ENCODE measurements at places on chromosomes 12 and 14.

DNA sequence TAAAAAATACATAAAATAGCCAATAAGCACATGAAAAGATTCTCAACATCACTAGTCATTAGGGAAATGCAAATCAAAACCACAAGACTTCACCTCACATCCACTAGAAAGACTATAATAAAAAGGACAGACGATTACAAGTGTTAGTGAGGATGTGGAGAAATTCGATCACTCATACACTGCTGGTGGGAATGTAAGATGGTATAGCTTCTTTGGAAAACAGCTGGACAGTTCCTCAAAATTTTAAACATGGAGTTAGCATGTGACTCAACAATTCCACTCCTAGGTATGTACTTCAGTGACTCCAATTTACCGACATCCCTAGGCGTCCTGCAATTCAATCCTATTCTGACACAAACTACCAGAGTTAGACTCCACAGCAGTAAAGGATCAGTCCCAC is 13.7 kb downstream of the TRIM9 start:
- DNase-seq = no peak

DNA sequence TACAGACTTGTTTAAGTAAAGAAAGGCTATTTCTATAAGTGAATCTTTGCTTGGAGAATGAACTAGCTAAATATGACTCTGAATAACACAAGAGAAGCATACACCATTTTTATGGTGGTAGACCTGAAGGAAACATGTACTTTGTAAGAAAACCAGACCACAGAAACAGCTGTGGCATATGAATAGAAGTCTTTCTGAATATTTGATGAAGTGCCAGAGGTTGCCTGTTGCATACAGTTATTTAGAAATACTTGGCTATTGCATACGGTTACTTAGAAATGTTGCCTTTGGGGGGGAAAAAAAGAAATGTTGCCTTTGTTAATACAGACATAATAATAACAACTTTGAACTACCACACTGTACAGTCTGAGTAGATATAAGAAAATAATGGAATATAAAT is 16.8 kb upstream of the LEMD3 start:
- no peak for DNase-seq

GRCh38 chr12:52614381-52615207 is 3.8 kb downstream of the KRT73 start:
- no peak for DNase-seq

GRCh38 chr14:105085766-105086165 is 20.5 kb upstream of the GPR132 start:
- no peak for DNase-seq

- DNase-seq = no peak
These were observed 168.7 kb downstream of the TTC7B start for GRCh38 chr14:90647473-90648005.

- no peak for DNase-seq
These were observed 123.6 kb downstream of the FOXN3 start for GRCh38 chr14:89293314-89293916.

- DNase-seq = no peak
These were observed 250.2 kb upstream of the GRIP1 start for GRCh38 chr12:66929121-66929520.

DNA sequence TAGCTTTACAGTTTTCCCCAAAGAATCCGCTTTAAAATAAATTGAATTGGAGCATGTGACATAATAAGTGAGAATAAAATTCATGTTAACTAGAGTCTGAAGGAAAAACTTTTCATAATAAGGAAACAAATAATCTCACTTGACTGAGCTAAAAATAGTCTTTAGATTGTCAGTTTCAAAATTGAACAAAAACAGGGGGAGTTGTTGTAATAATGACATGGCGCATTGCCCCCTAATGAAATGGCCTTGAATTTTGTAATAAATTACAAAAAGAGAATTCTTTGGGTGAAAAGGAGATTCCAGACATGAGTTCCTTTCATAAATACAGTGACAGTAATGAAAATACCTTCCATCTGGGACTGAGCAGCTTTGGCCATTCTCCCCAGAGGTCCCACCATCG is 178.6 kb downstream of the EFCAB11 start:
- DNase-seq = no peak

DNA sequence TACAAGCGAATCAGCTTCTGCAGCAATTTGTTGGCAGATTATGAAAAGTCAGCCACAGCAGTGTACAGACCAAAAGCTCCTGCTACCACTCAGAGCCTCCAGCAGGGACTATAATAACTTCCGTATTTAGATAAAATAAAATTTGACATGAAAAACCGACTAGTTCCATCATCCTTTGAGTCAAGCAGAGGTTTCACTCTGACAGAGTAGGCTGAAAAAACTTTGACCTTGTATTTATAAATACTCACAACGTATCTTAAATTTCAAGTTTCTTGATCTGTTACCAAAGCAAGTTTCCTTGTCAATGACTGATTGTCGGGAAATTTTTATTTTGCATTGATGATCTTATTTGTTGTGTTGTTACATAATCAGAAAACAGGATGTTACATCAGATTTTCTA is 283.4 kb downstream of the DAD1 start:
- no peak for DNase-seq

DNA sequence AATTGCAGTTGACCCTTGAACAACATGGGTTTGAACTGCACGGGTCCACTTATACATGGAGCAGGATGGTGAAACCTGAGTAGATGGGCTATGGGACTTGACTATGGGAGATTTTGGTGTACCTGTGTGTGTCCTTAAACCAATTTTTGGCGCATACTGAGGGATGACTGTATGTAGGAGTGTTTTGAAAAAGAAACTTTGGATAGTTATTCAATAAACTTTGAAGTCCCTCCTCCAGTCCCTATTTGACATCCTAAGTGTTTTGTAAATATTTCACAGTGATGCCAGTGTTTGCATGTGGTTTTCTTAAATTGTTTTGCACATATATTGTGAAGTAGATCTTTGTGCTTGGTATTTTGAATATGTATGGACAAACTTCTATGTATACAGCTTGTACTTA is 12.4 kb downstream of the KTN1 start:
- DNase-seq = no peak

DNA sequence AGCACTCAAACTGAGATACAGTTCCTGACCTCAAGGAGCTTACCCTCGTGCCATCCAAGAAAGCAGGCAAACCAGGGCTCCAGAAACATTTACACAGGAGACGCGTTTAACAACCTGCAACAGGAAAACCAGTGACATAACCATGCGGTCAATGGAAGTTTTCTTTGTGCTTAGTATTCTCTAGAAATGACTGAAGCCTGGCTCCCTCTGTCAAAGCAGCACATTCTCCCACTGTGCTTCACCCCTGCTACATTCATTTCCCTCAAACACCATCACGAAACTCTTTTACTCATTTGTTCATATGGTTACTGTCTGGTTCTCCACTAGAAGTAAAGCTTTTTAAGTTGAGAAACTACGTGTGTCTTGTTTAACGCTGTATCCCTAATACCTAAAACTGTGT is 161.3 kb upstream of the CCND2 start:
- DNase-seq = no peak

GRCh38 chr14:87102811-87103378 is 890.1 kb downstream of the GALC start:
- DNase-seq = no peak

DNA sequence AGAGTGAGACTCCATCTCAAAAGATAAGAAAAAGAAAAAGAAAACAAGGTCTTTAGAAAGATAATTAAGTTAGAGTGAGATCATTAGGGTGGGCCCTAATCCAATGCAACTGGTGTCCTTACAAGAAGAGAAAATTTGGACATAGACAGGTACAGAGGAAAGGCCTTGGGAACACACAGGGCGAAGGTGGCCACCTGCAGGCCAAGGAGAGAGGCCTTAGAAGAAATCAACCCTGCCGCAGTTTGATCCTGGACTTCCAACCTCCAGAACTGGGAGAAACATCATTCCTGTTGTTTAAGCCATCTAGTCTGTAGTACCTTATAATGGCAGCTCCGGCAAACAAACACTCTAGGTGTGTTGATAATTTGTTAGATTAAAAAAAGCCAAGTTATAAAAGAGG is 491.9 kb downstream of the MED13L start:
- DNase-seq = no peak

DNA sequence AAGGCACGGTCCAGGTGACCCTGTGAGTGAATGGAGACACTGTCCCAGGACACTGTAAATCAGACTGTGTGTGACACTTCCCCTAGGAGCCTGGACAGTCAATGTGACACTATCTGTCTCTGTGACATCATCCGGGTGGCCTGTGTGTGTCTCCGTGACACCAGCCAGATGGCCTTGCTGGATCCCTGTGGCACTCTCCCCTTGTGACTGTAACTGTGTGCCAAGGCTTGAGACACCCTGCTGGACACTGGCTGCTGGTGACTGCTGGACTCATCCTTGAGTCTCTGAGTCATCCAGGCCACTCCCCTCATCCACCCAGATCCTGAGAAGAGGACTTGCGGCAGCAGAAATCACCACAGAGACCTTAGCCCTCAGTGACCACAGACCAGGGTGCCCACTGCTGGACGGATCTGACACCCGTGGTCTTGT is 51.6 kb downstream of the MVK start:
- DNase-seq = no peak

DNA sequence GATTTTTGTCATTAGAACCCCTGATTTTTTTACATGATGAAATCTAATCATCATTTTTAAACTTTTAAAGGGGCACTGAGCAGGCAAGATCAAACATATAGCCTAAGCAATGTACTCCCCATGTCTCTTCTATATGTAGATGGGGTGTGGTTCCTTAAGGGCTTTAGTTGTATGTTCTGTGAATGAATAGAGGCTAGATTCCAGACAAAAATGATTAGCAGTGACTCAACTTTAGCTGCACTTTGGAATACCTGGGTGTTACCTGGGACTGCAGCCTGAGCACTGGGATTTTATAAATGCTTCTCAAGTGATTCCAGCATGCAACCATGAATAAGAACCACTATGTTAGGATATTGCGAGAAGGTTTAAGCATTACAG is 256.7 kb upstream of the PLEKHG7 start:
- DNase-seq = no peak

DNA sequence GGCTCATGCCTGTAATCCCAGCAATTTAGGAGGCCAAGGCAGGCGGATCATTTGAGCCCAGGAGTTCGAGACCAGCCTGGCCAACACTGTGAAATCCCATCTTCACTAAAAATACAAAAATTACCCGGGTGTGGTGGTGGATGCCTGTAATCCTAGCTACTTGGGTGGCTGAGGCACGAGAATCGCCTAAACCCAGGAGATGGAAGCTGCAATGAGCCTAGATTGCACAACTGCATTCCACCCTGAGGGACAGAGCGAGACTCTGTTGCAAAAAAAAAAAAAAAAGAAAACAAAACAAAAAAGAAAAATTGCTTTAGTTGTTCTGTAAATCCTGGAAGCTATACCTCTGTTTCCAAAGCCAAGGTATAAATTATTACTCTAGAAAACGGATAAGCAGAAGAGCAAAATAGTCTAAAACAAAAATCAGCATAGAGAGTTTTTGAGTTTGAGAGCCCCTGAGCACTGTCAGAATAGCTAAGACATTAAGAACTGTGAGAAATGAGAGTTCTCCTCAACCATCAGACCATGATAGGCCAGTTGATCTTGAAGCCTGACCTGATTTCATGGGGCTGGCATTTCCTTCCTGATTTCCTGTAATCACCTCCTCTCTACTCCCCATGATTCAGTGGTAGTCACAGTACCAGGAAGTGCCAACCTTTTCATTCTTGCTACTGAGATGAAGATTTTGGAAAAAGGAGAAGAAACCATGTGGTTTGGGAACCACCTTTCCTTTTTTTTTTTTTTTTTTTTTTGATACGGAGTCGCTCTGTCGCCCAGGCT is 31.7 kb downstream of the ATP2A2 start:
- no peak for DNase-seq

DNA sequence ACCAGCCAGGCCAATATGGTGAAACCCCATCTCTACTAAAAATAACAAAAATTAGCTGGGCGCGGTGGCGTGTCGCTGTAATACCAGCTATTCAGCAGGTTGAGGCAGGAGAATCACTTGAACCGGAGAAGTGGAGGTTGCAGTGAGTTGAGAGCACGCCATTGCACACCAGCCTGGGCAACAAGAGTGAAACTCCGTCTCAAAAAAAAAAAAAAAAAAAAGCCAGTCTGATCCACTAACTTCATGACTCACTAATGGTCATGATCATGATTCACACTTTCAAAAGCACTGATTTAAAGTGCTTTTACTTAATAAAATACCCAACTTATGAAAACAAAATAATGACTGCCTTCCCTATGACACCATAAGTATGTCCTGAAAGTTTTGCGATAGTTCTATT is 38.4 kb upstream of the CPM start:
- DNase-seq = no peak

- DNase-seq = no peak
These were observed at the start of gene C14orf39 for GRCh38 chr14:60485598-60486251. C14orf39 (minus strand) TSS chr14:60486063; CDS start chr14:60485078, 985 bp downstream.

GRCh38 chr14:51750542-51750941 is 98.8 kb downstream of the FRMD6 start:
- no peak for DNase-seq

GRCh38 chr14:68977718-68978171 is 1.4 kb downstream of the ACTN1 start:
- DNase-seq = peak; percentile 12

GRCh38 chr12:132056320-132056719 is 87.8 kb downstream of the DDX51 start:
- no peak for DNase-seq

DNA sequence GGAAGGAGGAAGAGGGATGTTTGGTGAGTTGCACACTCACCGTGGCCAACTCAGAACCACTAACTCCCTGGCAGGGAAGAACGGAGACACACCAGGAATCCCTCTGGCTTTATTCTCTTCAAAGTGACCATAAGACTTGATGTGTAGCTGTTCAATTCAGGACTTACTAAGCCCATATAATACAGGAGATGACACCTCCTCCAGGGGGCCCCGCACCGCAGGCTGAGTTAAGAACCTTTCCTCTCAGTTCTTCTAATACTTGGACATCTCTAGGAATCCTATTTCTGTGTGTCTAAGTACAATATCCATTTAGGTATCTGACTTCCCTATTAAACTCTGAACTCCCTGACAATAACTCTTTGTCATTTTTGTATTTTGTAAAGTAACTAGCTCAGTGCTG is 49.5 kb downstream of the DCAF4 start:
- DNase-seq = no peak

DNA sequence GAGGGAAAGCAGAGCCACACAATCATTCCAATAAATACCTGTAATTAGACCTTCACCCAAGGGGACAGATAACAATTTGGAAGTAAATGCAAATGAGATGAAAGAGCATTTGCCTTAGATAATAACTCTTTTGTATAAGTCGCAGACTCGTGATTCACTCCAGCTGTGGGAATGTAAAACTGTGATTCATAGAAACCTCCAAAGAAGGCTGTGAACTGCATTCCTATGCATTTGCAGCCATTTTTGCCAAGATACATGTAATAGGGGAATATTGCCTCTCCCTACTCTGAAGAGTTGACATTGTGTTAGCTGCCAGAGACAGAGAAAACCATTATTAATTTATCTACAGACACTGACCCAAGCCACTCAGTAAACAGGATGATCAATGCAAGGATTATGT is 181.9 kb upstream of the ARHGAP5 start:
- DNase-seq = no peak

DNA sequence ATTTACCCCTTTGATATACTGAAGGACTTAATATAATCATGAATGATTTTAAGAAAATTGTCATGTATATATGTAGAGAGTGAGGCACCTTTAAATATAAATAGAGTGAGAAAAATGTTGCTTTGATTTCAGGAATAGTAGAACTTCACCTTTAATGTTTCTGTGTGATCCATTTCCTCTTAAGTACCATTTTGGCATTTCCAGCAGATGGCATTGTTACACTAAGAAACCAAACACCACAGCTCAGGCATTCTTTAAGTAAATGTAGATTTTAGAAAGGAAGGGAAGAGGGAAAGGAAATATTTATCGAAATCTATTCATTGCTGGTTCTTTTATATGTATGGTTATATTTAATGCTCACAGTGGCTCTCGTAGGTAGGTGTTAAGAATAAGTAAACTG is 556.7 kb upstream of the FBXO33 start:
- no peak for DNase-seq

Data from activated CD4-positive, alpha-beta T cell treated with anti-CD3 and anti-CD28 coated beads, Interleukin-2, amount 50 U/mL, for 4 hours (primary cell).